ENCODE measurements at places on chromosomes 7 and 10.

- no peak for DNase-seq
Measured at GRCh38 chr10:28375399-28376354, 72.8 kb upstream of the MPP7 start.

- no peak for DNase-seq
Measured at GRCh38 chr7:4739528-4739992, 35.9 kb upstream of the AP5Z1 start.

DNA sequence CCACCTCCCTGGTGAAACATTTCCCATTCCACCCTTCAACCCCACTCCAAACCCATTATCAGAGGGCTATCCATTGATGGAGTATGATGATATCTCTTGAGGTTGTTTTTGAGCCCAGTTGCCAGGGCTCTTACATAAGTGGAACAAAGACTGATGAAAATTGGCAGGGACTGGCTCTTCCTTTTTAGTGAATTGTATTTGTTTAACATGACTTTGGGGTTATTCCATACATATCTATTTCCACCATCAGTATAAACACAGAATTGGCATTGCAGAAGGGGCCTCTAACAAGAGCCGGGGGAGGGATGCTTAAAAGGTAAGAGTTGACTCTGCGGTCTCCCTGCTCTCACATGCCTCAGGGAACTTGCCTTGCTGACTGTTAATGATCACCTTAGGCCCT, 28.9 kb downstream of the FZD1 start:
- DNase-seq = no peak

- no peak for DNase-seq
Measured at GRCh38 chr7:22109761-22110160, 164.1 kb upstream of the CDCA7L start.

All from activated CD4-positive, alpha-beta T cell treated with anti-CD3 and anti-CD28 coated beads for 24 hours (primary cell).